ENCODE measurements at places on chromosomes 7 and 10.

- peak; percentile 56 for DNase-seq
These were observed 92.3 kb downstream of the RNF216 start for GRCh38 chr7:5689118-5689517.

- DNase-seq: no peak
These were observed 120.0 kb downstream of the ATXN7L1 start for GRCh38 chr7:105756367-105756766.

DNA sequence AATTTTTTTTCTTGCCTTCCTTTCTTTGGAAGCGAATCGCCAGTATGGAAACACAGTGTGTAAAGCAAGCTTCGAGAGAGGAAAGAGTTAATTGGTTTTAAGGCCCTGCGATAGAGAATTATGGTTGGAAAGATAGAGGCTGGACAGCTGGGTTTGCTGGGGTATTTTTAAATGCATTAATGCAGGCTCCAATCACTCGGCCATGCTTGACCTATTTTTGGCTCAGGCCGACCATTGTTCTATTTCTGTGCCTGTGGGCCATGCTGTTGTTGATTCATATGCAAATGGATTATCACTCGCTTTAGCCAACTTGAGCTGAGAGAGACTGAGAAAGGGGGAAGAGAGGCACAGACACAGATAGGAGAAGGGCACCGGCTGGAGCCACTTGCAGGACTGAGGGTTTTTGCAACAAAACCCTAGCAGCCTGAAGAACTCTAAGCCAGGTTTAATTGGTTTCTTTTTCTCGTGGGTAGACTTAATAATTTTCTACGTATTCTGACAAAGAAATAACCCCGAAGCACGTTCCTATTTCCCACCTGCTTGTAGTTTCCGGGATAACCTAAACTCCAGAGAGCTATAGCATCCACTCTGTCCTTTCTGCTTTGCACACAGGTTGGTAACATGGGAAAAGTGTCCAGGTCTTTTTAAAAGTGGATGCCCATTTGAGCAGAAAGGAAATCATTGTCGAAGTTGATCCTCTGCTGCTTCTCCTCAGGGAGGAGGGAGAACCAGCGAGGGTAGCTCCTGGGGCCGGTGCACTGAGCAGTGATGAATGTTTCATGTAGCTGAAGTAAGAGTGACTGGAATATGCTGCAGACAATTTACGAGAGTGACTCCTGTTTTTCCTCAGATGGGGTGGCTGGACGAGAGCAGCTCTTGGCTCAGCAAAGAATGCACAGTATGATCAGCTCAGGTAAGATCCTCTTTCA lies at the start of gene HDAC9:
Gene HDAC9 (plus strand): TSS at position 338 of the 929 bp plus-strand sequence. CDS start 554 bp downstream, at position 892.
- peak; percentile 4 for DNase-seq

GRCh38 chr10:71771204-71771603 lies 2.1 kb downstream of the VSIR start:
- no peak for DNase-seq

- DNase-seq: no peak
These were observed 589.5 kb downstream of the ARL4A start for GRCh38 chr7:13276977-13277376.

DNA sequence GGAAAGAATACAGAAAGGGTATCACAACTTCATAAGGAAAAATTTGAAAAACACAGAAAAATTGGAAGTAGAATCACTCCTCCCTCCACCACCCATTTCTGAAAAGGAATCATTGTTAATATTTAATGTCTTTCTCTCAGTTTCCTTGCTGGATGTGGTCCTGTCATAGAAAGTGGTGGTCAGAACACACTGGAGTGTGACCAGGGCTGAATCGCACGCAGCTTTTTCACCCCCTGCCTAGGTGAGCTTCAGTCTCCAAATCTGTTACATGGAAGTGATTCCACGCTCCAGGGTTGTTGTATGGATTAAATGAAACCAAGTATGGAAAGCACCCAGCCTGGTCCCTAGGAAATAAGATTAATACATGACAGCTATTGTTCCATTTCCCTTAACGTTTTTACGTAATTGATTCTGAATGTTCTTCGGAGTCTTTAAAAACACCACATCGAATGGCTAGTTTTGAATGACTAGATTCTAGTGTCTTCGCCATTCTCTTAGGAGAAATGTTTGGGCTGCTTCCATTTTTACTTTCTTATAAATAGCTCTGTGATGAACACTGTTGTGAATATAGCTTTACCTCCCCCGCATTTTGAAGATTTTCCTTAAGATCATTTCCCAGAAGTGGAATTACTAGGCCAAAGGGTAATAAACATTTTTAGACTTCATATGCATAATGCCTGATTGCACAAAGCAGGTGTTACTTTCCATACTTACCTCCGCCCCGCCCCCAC lies 10.9 kb upstream of the DUSP5 start:
- no peak for DNase-seq

- DNase-seq: no peak
These were observed 567.5 kb downstream of the DNAJB6 start for GRCh38 chr7:157904211-157904865.

GRCh38 chr10:48598936-48599829 lies 5.7 kb downstream of the ARHGAP22 start:
- no peak for DNase-seq

DNA sequence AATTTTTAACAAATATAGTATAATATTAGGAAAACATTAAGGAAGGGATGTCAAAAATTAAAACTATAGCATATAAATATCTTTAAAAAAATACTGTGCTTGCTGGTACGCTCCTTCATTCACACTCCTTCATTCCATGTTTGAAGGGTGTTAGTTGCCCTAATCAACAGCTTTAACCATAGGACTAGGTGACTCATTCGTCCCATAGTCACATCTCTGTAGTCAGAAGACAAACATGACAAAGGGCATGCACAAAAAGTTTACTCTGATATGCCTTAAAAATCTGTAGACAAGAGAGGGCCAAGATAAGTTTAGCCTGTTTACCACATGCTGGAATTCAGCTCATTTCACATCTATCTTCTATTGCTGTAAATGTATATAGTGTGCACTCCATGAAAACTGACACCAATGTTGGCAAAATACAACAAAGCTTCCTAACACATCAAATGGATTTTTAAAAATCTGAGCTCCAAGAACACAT lies 646 bp downstream of the FAM13C start:
- DNase-seq: no peak

GRCh38 chr10:71460615-71461014 lies 63.9 kb downstream of the CDH23 start:
- no peak for DNase-seq

DNA sequence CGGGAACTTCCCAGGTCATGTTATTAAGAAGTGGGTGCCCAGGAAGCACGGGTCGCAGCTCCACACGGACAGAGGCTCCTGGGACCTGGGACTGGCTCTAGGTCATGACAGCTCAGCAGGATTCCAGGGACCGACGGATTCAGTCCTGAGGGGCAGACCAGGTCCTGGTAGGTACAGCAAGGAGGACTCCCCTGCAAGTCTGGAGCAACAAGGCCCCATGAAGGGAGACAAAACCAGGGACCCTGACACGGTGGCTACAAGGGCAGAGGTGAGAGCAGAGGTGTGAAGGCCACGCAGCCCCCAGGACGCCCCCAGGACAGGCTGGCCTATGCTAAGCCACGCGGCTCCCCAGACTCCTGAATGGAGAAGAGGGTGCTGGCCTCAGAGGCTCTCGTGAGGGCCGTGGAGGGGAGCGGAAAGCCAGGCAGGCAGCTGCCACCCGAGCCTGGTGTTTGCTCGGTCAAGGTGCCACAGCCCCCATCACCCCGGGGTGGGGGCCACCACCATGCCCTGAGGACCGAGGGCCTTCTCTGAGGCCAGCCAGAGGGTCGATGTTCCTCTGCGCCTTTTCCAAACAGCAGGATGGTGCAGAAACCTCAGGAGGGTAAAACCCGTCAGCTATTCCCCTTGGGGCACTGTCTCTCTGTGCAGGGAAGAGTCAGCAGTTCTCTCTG lies 348.9 kb downstream of the PTPRN2 start:
- no peak for DNase-seq

DNA sequence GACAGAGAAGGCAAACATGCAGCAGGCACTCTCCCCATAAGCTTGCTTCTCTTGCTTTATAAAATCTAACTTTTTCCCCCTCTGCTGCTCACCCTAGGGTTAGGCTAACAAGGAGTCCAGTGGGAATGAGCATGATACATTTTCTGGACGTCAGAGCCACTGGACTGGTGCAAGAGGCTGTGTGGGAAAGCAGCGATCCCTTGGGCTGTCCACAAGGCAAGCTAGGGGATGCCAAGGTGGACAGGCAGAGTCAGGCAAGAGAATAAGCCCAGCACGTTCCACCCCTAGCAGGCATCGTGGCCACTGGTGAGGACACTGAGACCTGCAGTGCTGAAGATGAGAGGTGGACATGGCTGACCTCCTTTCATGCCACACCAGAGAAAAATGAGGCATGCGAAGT lies 290.9 kb upstream of the ZMIZ1 start:
- no peak for DNase-seq

All from SIG-M5 (cell line).